ENCODE measurements at places on chromosomes 4 and X.

DNA sequence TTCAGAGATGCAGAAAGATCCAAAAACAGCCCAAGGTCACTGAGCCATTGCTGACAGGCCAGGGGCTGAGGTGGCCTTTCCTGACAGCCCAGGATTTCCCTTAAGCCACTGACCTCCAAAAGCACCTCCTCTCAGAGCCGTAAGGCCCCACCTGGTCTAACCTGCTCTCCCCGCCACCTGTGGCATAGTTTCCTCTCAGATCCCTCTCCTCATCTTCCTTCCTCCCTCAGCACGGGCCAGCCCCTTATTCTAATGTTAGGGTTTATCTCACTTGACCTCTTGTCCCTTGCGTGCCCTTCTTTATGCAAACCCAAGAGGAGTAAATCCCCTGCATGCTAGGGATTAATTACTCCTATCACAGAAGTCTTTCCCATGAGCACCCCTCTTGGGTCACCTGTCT, 113.0 kb downstream of the RBM47 start:
- no peak for DNase-seq

- no peak for DNase-seq
Observed at GRCh38 chr4:101122019-101122418, 225.3 kb downstream of the PPP3CA start.

DNA sequence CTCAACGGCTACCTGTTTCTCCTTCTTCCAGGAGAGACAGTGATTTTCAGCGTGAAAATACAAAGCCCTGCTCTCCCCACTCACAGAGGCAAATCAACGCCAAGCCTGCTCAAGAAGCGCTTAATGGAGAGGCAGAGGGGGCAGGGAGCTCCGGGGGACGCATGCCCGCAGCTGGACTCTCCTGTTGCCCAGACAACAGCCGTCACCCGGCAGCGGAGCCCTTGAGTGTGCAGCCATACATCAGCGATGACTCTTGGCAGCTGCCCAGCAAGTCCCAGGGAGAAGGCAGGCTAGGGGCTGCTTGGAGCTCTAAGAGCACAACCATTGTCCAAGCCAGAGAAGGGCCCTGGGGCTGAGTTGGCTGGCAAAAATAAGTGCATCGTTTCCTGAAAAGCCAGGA, 71.0 kb upstream of the AFAP1 start:
- no peak for DNase-seq

DNA sequence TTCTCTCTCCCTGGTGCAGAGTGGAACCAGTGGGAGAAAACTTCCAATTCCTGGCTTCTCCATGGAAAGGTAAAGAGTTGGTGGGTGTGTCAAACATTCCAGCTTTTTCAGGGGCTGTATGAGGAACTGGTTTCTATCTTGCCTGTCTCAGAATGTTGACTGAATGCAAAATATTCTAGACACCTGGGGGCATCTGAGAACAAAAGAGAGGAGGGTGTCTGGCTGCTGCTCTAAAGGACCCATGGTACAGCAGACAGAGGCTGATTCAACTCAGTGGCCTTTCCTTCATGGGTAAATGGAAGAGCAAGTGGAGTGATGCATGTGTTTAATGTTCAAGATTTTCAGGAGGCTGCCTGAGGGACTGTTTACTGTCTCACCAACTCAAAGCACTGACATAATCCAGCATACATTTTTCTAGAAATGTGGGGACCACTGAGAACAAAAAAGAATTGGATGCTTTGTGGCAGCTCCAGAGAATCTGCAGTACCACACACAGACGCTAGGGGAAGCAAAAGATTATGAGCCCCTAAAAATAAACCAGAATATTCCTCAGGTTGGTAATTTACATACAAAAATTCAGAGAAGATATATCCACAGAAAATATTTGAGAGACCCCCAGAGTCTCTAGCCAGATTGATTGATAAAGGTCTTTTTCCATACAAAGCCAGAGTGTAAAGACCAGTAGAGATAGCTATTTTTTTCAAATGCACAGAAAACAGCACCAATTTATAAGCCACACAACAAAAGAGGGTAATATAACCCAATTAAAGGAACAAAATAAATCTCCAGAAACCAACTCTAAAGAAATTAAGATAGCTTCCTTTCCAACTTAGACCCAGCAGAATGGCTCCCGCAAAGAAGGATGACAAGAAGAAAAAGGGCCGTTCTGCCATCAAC, 48.0 kb upstream of the STARD8 start:
- no peak for DNase-seq

DNA sequence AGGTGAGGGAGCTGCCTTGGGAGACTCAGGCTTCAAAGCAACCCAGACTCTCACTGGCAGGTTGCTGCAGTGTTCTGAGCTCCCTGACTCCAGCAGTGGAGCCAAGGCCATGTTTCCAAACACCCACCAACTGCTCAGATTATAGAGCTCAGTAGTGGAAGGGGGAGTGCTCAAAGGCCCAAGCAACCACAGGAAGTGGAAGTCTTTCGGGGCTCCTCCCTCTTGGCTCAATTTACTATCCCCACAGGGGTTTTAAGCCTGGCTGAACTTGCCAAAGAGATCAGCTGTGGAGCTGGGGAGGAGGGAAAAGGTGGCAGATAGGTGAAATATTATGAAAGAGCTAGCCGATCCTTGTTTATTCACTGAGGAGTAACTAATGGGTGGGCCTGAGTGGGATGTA, 82.5 kb downstream of the HPRT1 start:
- DNase-seq, result no peak
